Caudate nucleus (tissue), 63 donors: ENCODE measurements at places on chromosomes 11 and 22.

DNA sequence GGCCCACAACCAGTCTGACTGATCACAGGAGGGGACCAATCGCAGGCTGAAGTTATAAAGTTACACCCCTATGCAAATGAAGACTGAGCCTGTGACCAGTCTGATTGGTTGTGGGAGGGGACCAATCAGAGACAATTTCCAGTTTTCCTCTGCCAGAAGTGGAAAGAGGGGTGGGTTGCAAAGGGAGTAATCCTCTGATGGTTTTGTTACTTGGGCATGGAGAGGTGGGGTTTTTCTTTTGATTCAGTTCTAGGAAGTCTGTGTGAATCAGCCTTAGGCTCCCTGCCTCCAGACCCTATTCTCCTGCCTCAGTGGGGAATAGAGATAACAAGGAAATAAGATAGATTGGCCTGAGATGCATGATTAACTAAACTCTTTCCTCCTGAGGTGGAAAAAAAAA lies 9.9 kb downstream of the OR6M1 start:
- no peak for DNase-seq

DNA sequence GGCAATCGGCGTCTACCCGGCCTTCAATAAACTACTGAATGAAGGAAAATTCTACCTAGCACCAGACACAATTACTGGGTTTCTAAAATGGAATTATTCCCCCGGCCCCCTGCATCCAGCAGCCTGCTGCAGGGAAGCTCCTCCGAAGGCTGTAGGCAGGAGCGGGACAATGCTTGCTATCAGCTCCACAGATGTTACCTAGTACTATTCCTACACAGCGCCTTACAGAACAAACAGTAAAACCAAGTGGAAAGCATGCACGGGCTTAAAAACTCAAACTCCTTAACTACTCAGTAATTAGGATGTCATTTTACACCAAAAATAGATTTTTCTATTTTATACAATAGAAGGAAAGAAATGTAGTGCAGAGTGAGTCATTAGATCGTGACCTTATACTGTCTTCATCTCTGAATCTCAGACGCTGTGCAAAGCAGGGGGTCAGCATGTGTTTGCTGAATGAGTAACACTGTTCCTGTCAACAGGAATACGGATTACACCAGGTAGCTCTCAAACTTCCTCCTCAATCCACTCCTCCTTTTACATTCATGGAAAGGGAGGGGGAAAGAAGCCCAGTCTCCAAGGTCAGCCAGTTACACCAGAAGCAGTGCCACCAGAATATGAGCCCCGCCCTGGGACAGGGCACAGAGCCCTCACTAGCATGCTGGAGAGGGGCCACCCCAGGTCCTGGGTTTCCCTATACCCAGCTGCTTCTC lies 74.9 kb downstream of the PACSIN2 start:
- no peak for DNase-seq

DNA sequence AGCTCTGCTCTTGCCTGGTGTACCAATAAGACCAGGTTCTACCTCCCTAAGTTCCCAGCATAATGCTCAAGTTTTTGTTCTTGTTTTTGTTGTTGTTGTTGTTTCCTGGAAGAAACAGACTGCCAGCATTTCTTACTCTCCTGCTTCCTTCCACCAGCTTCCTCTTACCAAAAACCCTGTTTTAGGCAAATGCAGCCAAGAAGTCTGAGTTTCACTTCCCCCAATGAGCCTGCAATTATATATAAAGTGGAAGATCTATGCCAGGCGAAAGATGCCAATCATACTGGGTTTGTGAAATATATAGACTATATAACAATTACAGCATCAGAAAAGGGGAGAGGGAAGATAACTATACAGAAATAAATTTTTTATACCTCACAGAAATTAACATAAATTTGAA lies 931.5 kb upstream of the FAT3 start:
- DNase-seq, result no peak

DNA sequence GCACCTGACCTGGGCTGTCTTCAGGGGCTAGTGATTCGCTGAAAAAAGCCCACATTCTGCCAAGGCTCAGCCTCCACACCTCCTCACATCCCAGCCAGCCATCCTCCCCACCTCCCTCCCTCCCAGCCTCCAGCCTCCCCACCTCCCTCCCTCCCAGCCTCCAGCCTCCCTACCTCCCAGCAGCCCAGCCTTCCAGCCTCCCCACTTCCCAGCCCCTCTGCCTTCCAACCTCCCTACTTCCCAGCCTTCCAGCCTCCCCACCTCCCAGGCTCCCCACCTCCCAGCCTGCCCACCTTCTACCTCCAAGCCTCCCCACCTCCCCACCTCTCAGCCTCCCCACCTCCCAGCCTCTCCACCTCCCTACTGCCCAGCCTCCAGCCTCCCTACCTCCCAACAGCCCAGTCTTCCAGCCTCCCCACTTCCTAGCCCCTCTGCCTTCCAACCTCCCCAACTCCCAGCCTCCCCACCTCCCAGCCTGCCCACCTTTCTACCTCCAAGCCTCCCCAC lies 33.7 kb upstream of the TH start:
- DNase-seq, result no peak

- DNase-seq, result no peak
Observed at GRCh38 chr11:47160753-47161133, 15.9 kb downstream of the ARFGAP2 start.

GRCh38 chr11:58222721-58223120 lies 6.0 kb downstream of the OR10Q1 start:
- DNase-seq, result no peak

DNA sequence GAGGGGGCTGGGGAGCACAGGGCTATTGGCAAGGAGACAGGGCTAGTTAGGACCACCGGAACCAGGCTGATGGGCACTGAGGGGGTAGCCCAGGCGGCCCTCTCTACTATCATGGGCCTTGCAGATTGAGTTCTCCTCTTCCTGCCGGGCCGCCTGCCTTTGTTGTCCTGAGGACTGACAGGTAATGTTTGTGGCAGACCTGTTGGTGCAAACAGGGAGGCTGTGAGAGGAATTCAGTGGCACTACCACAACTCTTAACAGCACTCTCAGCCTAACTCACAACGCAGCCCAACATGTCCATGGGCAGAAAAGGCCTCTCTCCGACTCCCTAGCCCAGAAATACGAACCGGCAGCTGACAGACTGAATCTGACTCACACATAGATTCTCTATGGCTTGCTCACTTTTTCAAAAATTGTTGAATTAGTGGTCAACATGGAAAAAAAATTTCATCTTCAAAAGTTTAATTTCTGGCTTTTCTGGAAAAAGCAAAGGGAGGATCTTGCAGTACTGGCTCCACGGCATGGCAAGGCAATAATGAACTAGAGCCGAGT lies 11.4 kb downstream of the KCNJ5 start:
- DNase-seq, result no peak

DNA sequence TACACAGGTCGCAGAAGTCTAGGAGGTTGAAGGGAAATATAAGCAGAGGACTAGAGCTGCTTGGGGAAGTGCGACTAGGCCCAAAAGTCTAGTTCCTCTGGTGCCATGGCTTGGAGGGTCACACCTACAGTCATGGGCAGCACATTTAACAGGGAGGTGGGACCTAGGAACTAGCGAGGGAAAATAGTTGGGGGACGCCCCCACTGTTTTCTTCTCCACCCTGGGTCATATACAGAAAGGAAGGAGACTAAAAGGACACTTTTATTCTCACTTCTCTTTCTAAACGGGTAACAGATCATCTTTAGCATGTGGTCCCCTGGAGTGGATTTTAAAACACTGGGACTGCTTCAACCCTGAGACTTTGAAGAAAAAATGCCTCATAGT lies 16.6 kb downstream of the APIP start:
- no peak for DNase-seq

DNA sequence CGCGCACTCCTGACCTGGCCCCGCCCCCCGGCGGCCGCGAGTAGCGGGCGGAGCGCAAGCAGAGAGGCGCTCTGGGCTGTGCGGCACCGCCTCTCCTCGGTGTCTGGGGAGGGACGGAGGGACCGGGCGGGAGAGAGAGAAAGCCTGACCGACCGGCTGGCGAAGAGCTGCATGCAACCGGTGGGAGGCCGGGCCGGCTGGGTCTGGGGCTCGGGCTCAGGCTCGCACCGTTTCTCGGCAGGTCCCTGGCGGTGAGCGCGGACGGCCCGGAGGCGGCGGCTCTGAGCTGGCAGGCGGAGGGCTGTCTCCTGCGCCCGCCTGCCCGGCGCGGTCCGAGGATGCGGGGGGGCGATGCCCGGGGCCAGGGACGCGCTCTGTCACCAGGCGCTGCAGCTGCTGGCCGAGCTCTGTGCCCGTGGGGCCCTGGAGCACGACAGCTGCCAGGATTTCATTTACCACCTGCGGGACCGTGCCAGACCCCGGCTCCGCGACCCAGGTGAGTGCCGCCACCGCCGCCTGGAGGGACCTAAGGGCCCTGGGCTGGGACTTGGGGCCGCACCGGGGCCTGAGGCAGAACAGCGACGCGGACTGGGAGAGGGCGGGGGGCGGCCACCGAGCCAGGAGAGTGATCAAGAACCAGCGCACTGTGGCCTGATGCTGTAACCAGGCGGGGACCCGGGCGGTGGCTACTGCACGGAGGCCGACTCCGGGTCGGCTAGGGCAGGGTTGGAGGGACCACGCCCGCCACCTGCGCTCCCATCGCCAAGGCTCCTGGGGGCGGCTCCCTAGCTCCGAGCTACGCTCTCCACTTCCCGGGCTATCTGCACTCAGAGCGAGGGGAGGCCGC lies at the start of gene SYT9:
SYT9 (plus strand) TSS at position 69 of the 847 bp plus-strand sequence; CDS start at position 352, 283 bp downstream.
- peak; percentile 68 for DNase-seq

DNA sequence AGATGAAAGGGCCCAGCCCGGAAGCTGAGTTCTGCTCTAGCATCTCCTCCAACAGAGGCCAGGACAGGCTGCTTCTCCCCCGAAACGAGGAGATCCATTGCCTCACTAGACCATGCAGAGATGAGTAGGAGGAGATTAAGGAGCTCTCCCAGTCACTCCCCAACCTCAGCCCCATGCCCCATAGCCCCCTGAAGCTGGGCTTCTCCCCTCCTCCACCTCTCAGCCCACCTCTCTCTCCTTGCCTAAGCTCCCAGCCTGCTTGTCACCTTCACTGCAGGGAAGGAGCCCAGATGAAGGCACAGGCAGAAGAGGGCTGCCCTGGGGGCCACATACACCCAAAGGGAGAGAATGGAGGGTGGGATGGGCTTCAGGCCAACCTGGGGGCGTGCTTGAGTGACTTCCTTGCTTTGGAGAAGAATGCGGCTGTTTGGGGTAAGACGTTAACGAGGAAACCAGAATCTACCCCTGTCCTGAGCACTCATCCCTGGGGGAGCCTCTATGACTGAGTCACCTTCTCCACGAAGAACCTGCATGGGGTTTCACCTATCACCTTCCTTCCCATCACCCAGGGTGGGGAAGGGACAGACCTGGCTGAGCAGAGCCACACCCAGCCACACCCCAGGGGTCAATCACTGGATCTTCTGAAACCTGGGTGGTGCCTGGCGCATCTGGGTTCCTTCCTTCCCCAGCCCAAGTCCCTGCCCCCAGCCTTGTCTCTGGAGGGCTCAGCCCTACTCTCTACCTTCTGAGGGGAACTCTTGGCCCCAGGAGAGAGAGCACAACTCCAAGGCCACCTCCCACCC lies 11.6 kb upstream of the GNAZ start:
- DNase-seq, result no peak

DNA sequence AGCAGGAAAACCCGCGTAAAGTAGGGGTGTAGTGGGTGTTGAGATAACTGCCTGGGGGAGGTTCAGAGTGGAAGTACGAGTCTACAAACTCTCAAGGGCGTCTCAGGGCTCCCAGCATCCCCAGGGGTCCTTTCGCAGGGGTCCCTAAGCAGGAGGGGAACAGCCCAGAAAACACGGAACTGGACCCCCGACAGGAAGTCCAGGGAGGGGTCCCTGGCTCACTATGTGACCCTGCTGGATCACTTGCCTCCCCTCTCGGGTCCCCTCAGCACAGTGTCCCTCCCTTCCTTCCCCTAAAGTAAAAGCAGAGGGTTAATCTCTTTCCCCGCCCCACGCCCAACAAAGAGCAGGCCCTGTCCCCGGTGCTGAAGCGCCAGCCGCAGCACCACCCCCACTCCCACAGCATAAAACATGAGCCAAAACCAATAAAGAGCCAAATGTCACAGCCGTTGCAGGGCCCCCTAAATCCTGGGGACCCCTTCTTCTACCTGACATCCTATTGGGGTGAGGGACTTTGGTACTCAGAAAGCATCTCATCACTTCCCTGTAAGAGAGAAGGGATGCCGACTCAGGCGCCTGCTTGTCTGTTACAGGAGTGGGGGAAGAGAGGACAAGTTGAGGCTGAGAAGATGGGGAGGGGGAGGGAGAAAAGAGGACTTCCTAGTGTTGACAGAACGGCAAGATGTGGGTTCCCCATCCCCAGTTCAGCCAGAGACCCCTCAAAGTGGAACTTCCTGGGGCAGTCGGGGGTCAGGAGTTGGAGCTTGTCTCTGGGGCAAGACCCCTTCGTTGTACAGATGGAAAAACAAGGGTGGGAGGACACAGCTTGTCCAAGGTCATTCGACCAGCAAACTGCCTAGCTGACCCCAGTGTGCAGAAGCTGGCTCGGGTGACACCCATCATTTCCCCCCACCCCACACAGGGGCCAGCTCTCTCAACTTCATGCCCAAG lies 1.4 kb upstream of the NEFH start:
- no peak for DNase-seq

DNA sequence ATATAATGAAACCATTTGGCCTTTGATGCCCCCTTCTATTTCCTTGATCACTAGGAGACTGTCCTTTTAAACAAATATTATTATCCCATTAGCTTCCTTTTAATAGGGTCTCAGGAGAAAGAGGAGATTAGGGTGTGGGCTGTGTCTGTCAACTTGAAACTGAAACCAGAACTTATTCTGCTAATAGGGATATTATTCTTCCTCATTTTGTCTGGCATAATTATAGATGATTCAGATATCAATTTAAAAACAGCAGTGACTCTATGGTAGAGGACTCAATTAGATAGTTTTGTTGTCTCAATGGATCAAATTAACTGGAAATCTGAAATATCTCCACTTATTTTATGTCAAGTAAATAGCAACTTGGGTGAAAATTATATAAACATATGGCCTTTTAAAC lies 584.9 kb upstream of the CCDC90B start:
- no peak for DNase-seq

DNA sequence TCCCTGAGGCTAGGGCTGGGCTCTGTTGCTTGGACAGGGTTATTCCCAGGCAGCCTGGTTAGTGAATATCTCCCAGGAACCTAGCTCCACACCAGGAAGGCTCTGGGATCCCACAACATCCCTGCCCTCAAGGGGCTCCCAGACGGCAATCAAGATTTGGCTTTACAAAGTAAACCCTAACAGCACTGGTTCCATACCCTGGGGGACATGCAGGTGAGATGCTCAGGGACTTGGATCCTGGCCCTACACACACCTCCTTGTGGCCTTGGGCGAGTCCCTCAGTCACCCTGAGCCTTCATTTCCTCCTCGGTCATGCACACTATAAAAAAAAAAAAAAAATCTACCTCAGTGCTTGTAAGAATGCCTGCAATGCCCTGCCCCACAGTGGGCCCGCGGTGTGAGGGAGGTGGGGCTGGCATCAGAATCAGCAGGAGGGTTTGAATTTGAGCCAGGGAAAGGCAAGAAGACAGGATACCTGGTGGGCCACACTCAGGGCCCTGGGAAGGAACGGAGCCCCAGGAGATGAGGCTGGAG lies 86.3 kb downstream of the MORC2 start:
- DNase-seq, result no peak

GRCh38 chr11:33910296-33910957 lies 18.6 kb upstream of the LMO2 start:
- DNase-seq, result no peak
